Activated CD4-positive, alpha-beta T cell treated with anti-CD3 and anti-CD28 coated beads, Interleukin-2, Interleukin-4, amounts not matched to agents 100 ng/mL and 50 ng/mL, durations not matched to agents 16 hours and 8 hours (primary cell): ENCODE measurements at places on chromosomes 3 and 15.

- DNase-seq = no peak
Measured at GRCh38 chr3:67876261-67876660, 221.8 kb upstream of the SUCLG2 start.

GRCh38 chr3:79515072-79515471 is 252.7 kb downstream of the ROBO1 start:
- DNase-seq = no peak

DNA sequence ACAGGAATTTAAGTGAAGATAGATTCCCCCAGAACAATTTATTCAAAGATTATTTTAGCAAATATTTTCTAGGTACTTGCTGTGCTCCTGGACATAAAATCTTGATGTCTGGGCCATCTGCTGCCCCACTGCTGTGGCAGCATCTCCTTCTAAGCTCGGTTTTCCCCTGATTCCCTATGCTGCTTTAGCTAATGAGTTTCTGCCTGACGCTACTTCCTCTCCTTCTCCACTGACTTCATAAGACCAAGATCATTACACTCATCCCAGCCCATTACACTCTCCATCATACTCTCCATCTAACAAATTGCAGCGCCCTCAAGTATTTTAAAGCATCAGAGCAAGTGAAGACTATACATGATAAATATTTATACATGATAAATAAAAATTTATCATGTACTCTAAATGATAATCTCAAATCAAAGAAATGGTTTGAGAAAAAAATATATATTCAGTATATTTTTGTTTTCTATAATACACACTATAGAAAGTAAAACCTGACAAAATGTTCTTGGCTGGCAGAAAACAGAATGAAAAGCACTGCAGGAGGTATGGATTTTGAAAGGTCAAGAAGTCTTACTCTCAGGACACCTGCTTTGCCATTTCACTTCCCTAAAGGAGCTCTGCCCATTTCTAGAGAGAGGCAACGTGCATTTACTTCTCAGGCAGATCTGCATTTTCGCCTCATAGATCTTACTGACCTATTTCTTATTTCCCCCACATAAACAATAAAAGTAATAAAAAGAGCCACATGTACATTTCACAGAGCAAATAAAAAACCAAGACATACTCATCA is 232.0 kb downstream of the KCNMB2 start:
- no peak for DNase-seq

DNA sequence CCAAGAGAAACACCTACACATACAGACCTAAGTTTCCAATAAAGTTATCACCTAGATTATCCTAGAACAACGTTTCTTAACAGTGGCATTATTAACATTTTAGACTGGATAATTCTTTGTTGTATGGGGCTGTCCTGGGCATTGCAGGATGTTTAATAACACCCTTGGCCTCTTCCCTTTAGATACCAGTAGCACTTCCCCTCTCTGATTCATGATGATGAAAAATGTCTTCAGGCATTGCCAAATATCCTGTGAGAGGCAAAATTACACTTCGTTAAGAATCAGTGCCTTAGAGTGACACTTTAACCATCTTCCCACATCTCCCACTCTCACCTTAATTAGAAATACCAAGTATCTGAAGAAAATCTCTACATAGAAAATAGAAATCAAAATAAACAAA is 352.6 kb downstream of the CGGBP1 start:
- no peak for DNase-seq

DNA sequence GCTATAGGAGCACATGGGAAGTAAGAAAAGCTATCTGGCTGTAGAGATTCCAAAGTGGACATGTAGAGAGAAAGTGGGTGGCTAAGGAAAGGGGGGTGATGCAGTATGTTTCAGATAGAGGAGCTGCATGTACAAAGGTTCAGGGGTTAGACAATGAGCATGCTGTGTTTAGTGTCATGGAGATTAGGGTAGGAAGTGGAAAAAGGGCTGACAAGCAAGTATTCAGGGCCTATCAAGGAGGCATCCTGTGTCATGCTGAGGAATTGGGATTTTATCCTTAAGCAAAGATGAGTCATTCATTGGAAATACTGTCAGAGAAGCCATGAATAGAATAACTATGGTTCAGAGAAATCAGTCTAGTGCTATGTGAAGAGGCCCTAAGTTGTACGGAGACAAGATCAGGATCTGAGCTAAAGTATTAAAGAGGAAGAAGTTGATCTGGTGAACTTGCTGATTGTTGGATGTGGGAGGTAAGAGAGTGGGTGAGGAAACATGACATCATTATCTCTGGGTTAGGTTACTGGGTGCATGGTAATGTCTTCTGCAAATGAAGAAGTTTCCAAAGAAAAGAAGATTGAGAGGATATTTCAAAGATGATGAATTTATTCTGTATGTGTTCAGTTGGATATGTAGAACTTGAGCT is 176.7 kb upstream of the GOLIM4 start:
- no peak for DNase-seq

- DNase-seq = no peak
Measured at GRCh38 chr3:21170964-21171363, 580.0 kb downstream of the ZNF385D start.

- DNase-seq = no peak
Measured at GRCh38 chr15:99137111-99137546, 32.2 kb downstream of the SYNM start.
